Panc1 (cell line): ENCODE measurements at places on chromosomes 16 and 17. TPM values are rescaled to one million over a fixed set of nuclear protein-coding genes. Genes with fewer than 3 reads are reported as not detected.

- DNase-seq, result no peak
Observed at GRCh38 chr16:79810449-79811189, 210.1 kb upstream of the MAF start.

Gene CTRL
- total RNA-seq, result 2.0 TPM

DNA sequence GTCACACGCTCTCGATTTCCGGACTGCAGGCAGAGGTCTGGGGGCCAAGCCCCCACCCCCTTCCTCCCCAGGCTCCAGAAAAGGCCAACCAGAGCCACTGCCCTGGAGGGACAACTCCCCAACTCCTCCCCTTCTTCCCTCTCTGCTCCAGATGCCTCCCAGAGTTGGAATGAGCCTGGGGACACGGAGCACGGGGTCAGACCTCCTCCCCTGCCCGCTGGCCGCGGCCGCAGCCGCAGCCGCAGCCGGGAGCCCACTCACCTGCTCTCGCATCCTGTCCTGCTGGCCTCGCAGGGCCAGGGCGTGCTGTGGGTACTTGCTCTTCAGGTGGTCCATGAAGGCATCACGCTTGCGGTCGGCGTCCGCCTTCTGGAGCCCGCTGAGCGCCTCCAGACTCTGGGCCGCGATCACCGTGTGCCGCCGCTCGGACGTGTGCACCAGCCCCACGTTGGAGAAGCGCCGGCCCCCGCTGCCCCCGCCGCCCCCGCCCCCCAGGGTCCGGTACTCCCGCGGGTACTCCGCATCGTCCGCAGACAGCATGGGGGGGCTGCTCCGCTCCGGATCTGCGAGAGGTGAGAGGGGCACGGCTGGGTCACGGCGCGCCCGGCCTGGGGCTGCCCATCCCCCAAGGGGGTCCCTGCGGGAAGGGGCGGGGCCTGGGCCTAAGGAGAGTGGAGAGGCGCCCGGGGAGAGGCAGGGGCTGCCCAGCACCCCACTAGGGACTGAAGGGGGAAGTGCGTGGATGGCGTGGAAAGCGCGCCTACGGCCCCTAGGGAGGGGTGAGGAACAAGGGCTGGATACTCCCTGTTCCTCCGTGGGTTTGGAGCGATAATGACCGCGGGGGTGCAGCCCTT, 27.3 kb downstream of the SRCIN1 start:
- no peak for DNase-seq

- DNase-seq, result no peak
Observed at GRCh38 chr16:57645691-57646387, 17.4 kb downstream of the ADGRG1 start.

GRCh38 chr16:51473091-51473490, 322.0 kb upstream of the SALL1 start:
- DNase-seq, result no peak

GRCh38 chr17:81841866-81842265, 7.0 kb upstream of the PPP1R27 start:
- DNase-seq, result no peak
